Cardiac fibroblast (primary cell): ENCODE measurements at places on chromosomes 13 and 19.
A peak's percentile ranks its signal among the peaks of the same experiment; 100 is the strongest.

DNA sequence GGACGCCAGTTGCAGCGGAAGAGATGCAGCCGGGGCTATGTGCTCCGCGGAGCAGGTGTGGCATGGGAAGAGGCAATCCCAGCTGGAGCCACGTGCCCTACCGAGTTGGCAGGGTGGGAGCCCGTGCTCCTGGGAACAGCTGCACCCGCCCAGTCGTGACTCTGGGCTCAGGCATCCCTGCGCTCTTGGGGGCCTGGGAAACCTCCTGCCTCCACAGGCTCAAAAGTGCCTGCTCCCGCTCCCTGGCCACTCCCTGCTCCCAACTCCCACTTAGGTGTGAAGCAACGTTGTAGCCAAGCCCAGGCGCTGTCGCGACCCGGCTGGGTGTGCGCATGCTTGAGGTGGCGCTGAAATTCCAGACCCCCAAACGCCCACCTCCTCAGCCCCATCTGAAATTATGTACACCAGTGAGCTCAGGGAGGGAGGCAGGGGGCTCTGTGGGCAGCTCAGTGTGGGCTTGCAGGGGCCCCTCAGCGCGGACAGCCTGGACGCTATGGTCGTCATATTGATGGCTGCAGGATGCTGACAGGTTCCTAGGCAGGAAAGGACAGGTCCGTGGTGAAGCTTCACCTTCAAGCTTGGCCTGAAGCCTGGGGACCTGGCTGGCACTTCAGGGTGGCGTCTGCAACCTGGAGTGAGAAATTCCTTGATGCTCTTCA is 429.9 kb downstream of the SLITRK1 start:
- no peak for DNase-seq

DNA sequence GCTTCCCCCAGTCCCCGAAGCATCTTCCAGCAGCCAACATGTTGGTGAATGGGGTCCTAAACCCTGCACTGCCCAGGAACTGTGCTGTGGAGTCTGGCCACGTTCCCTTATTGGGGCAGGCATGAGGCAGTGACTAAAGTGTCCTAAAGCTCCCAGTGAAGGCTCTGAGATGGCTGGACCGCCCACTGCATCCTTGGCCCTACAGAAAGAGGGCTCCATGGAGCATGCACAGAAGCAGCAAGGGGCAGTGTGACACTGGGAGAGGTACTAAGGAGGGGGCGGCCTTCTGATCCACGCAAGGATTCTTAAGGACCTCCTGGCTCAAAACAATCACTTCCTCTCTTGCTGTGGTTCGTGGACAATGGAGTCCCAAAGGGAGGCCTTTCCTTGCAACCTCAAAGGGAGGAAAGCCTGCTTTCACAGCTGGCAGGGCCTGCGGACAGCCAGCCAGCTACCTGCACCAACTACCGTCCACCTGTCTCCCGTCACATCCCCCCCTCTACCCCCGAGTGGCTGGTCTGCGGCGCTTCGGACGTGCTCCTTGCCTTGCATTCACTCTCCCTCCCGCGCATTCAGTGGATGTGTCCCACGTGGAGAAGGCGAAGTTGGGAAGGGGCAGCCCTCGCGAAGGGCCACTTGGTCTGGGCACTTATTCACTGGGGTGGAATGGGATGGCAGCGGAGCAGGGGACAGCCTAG is 63.9 kb upstream of the STARD13 start:
- no peak for DNase-seq

DNA sequence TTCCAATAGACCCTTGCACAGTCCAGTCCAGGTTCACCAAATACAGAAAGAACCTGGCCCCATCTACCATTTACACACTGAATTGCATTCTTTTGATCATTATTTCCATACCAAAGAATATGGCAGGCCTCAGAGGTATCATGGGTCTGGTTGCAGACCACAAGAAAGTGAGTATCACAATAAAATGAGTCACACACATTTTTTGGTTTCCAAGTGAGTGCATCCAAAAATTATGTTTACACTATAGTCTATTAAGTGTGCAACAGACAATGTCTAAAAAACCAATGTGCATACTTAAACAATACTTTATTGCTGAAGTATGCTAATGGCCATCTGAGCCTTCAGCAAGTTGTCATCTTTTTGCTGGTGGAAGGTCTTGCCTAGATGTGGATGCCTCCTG is 105.3 kb downstream of the SPACA7 start:
- DNase-seq, result no peak

- peak; percentile 62 for DNase-seq
Observed at GRCh38 chr13:95642028-95642621, 2.4 kb downstream of the DZIP1 start.

- no peak for DNase-seq
Observed at GRCh38 chr13:46265292-46265691, 53.6 kb downstream of the LRRC63 start.

- no peak for DNase-seq
Observed at GRCh38 chr19:475360-475759, 14.5 kb upstream of the SHC2 start.

DNA sequence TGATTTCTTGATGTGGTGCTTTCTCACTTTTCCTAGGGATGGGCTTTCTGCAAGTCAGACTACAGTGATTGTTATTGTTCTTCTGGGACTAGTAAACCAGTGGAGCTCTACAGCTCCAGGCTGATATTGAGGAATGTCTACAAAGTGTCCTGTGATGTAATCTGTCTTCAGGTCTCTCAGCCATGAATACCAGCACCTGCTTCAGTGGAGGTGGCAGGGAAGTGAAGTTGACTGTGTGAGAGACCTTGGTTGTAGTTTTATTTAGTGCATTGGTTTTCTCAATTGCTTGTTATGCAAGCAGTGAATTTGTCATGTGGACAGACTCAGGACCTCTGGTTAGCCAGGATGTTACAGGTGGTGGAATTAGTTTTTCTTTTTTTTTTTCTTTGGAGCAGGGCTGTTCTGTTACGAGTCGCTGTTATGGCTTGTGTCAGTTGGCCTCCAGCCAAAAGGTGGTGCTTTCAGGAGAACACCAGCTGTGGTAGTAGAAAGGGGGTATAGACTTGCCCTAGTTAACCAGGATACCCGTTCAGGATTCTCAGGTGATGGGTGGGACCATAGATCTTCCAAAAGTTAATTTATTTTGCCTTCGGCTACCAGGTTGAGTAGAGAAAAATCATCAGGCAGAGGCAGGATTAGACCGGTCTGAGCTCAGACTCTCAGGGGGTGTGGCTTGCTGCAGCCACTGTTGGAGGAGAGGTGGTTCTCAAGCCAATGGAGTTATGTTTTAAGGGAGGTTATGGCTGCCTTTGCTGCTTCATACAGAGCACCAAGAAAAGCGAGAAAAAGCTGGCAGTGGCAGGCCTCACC is 11.9 kb upstream of the ZNF675 start:
- DNase-seq, result no peak

DNA sequence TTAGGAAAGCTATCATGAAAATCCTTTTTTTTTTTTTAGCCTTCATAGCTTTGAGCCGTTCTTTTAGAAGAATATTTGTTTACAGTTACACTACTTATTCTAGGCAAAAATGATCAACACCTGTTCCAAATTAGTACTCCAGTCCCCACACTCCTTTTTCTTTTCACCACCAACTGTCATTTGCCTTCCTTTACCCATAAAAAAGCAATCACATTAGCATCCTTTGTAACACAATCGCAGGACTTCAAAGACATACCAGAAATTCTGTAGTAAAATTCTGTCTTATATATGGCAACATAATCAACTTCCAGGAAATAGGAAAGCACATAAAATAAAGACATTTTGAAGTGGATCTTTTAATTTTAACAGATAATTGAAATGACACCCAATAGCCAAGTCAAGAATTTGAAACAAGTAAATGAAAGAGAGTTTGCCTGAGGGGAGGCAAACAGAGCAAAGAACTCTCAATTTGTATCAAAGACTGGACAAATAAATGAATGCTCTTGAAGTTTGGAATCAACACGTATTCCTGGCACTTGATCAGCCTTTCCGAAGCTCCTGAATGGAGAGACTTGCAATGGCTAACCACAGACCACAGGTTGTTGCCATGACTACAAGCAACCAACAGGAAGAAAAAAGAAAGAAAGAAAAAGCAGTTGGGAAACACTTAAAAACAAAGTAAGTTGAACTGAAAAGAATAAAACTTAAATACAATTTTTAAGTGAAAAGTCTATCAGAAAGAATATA is 206.8 kb downstream of the PCDH9 start:
- DNase-seq, result peak; percentile 91

DNA sequence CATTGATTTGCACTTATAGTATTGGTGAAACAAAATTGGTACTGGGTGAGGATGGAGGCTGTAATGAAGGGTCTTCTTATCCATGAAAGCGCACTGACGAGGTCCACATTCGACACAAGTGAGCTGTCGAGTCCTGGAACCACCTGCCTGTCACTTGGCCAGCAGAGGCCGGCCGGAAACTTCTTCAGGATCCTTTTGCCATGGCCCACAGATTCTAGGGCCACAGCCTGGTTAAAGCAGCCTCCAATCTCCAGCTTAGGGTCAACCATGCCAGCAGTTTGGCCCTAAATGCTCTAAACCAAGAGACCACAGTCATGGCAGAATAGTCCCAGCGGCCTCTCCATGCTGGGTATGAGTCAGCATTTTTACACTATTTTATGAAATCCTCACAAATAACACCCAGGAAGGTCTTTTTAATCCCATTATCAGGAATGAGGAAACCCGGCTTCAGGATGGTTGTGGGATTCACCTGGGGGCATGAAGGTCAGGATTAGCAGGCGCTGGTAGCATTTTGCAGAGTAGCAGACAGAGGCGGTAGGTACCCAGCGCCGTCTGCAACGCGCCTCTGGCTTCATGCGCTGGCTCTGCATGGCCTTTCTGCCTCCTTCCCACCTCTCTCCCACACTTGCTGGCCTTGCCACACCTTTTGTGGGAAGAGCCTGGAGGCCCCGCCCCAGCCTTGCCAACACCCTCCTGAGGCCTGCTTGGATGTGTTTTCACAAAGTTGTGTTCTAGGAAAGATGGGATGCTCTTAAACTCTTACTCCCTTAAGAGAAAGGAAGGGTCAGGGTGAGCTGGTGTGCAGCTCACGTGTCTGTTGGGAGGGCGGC is 15.2 kb downstream of the GAS6 start:
- DNase-seq, result no peak

GRCh38 chr13:29547153-29547552 is 48.3 kb downstream of the SLC7A1 start:
- DNase-seq, result peak; percentile 24

GRCh38 chr13:112231451-112232083 is 144.6 kb upstream of the SPACA7 start:
- no peak for DNase-seq

GRCh38 chr13:73168953-73169401 is 110.2 kb downstream of the KLF5 start:
- DNase-seq, result no peak

DNA sequence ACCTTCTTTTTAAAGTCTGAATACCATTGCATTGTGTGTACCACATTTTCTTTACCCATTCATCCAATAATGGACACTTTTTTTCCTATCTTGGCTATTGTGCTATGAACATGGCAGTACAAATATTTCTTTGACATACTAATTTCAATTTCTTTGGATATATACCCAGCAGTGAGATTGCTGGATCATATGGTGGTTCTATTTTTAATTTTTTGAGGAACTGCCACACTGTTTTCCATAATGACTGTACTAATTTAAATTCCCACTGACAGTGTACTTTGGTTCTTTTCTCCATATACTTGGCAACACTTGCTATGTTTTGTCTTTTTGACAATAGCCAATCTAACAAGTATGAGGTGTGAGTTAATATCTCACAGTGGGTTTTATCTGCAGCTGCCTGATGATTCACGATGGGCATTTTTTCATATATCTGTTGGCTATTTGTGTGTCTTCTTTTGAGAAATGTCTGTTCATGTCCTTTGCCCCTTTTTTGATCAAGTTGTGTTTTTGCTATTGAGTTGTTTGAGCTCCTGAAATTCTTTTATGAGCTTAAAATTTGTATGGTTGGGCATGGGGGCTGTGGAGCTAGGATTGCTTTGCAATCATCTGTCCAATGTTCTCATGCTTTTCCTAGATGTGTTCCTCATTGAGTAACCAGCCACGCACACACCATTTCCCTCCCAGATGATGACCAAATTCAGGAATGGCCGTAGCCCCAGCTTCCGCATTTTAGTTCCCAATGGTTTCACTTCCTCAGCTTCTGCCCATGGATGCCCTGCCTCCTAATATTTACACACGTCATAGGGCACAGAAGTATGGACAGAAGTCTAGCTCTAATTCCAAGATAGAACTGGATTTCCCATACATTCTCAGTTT is 380.0 kb upstream of the SGCG start:
- DNase-seq, result peak; percentile 6

GRCh38 chr19:54253331-54254194 is 3.5 kb downstream of the LILRB5 start:
- no peak for DNase-seq

GRCh38 chr19:9877780-9878510 is 42.8 kb downstream of the PIN1 start:
- peak; percentile 18 for DNase-seq

DNA sequence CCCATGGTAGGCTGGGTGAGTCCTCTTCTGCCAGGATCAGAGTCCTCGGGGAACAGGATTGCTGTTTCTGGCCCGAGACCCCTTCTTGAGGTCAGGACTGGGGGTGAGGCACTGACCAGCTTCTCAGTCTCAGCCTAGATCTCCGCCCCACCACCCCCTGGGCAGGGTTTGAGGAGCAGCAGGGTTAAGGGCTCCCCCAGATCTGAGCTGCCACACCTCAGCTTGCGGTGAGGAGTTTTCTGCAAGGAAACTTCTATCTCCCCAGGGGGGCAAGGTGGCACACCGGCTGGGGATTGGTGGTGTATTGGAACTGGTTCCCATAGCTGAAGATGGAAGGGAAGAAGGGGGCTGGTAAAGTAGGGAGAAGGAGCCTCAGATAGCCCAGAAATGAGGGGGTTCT is 19.5 kb downstream of the CHST8 start:
- no peak for DNase-seq

GRCh38 chr13:97091196-97091595 is 96.9 kb upstream of the OXGR1 start:
- no peak for DNase-seq

- DNase-seq, result no peak
Observed at GRCh38 chr19:38812841-38813320, at the start of gene LGALS4. Gene LGALS4 (minus strand): TSS chr19:38812945. CDS start chr19:38812886, 59 bp downstream.

DNA sequence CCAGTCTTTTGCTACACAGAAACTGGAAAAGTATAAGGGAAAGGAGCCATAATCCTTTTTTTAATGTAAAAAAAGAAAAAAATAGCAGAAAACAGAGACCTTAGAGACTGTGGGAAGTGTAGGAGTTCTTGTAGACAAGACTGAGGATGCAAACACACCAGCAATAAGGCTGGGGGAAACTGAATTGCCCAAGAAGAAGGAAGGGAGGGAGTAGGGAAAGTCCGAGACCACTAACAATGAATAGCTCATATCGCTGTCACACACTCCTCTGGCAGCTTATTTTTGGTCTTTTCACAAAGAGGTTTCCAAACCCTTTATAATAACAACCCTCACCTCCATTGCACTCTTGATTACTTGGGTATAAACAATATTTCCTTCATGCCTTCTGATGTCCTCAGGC is 952.0 kb downstream of the SLITRK5 start:
- DNase-seq, result no peak
